ENCODE measurements at places on chromosomes 16 and 17. TPM values are rescaled to one million over a fixed set of nuclear protein-coding genes. Genes with fewer than 3 reads are reported as not detected.

The NT5M gene
- total RNA-seq: 1.3 TPM

The NLRC5 gene
- 1.5 TPM for total RNA-seq

The SKAP1 gene
- total RNA-seq: not detected

The KDM6B gene
- 3.9 TPM for total RNA-seq

The RFNG gene
- total RNA-seq: 50.3 TPM

Measured in hair follicular keratinocyte (primary cell).